ENCODE measurements at places on chromosomes 1 and 21. TPM values are rescaled to one million over a fixed set of nuclear protein-coding genes. Genes with fewer than 3 reads are reported as not detected.

The LCE2A gene
- not detected for total RNA-seq

The KCTD3 gene
- 30.7 TPM for total RNA-seq

The STUM gene
- not detected for total RNA-seq

The PAPPA2 gene
- 14.1 TPM for total RNA-seq

The MLLT11 gene
- 1.9 TPM for total RNA-seq

The GCSAML gene
- not detected for total RNA-seq

The GSTM4 gene
- 6.3 TPM for total RNA-seq

The ZNF678 gene
- total RNA-seq, result 3.8 TPM

The RGS8 gene
- not detected for total RNA-seq

The MAGI3 gene
- total RNA-seq, result 8.3 TPM

The LCE1A gene
- total RNA-seq, result not detected

The LAPTM5 gene
- 0.21 TPM for total RNA-seq

The RAB25 gene
- total RNA-seq, result 69.4 TPM

The NUCKS1 gene
- total RNA-seq, result 59.8 TPM

The TCHH gene
- total RNA-seq, result under 0.01 TPM

The IQCC gene
- total RNA-seq, result 2.3 TPM

The ADAMTS4 gene
- under 0.01 TPM for total RNA-seq

The FCAMR gene
- 0.24 TPM for total RNA-seq

The PDPN gene
- 3.8 TPM for total RNA-seq

The C1orf53 gene
- total RNA-seq, result 3.2 TPM

The CADM3 gene
- total RNA-seq, result not detected

The OR14K1 gene
- total RNA-seq, result not detected

The LCE1C gene
- total RNA-seq, result 0.24 TPM

The ELAVL4 gene
- total RNA-seq, result not detected

The HAO2 gene
- not detected for total RNA-seq

The TMEM269 gene
- 0.21 TPM for total RNA-seq

The GJB4 gene
- total RNA-seq, result 48.9 TPM

The DIP2A gene
- total RNA-seq, result 24.9 TPM

The TMEM125 gene
- total RNA-seq, result 9.0 TPM

The ASPM gene
- 1.1 TPM for total RNA-seq

The CELA3B gene
- total RNA-seq, result not detected

The NUP210L gene
- 0.24 TPM for total RNA-seq

The CFHR1 gene
- total RNA-seq, result not detected

The UBE2U gene
- not detected for total RNA-seq

The PTBP2 gene
- total RNA-seq, result 8.2 TPM

The CLCA4 gene
- total RNA-seq, result 0.96 TPM

The LPAR3 gene
- total RNA-seq, result 156 TPM

The HSD3B2 gene
- total RNA-seq, result not detected

The BEND5 gene
- 0.72 TPM for total RNA-seq

The FAM72C gene
- total RNA-seq, result under 0.01 TPM
